ENCODE measurements at places on chromosomes 13 and 19. TPM values are rescaled to one million over a fixed set of nuclear protein-coding genes. Genes with fewer than 3 reads are reported as not detected.

Gene EXOC3L2
- not detected for polyA plus RNA-seq

- no peak for DNase-seq
These were observed 39.1 kb upstream of the TFDP1 start for GRCh38 chr13:113545455-113545930.

GRCh38 chr13:82993417-82993816 lies 888.9 kb downstream of the SLITRK1 start:
- DNase-seq: no peak

DNA sequence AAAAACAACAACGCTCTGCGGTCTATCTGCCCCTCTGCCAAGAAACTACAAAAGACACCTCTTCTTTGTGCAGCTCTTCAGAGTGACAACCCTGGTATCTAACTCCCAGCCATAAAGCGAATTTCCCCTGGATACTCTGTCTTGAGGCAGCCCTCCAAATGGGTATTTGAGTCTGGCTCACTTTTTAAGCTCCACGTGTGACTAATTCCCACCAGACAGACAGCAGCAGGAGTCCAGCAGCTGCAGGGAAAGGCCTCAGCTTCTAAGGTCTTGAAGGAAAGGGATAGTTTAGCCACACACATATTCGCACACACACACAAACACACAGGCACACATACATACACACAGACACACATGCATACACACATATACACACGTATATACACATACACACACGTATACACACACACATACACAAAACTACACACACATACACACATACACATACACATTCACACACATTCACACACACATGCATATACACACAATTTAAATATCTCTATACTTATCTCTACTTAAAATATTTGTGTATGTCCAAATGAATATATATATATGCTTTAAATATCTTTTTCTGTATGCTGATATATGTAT lies 188.8 kb downstream of the TSHZ3 start:
- DNase-seq: no peak

DNA sequence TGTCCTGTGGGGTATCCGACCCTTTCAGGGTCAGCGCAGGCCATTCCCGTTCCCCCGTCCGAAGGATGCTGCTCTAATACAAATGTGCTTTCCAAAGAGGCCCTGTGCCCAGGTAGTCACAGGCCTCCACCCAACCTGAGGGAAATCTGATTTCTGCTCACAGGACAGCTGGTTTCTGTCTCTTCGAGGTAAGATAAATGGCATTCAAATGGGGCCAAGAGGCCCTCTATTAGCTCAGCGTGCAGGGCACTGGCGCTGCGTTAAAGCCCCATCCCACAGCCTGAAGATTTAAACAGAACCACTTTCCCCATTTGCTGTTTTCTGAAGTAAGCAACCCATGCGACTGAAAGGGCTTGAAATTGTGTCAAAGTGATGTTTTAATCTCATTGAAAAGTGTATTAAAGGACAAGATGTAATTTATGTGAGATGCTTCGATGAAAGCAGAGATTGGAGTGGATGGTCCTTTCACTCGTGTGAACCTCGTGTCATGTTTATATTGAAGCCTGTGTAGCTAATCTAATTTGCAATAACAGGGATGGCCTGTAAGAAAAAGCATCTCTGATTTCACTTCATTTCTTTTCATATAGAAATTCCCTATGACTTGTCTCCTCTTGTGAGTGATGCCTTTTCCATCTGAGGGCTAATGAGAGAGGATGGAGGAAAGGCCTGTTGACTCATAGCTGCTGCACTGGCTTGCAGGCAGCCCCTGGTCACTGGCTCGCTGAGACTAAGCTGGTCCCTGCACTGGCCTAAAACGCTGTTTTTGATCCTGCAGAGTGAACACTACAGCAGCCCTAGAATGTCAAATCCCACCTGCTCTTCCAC lies 7.3 kb upstream of the SOX1 start:
- DNase-seq: no peak

DNA sequence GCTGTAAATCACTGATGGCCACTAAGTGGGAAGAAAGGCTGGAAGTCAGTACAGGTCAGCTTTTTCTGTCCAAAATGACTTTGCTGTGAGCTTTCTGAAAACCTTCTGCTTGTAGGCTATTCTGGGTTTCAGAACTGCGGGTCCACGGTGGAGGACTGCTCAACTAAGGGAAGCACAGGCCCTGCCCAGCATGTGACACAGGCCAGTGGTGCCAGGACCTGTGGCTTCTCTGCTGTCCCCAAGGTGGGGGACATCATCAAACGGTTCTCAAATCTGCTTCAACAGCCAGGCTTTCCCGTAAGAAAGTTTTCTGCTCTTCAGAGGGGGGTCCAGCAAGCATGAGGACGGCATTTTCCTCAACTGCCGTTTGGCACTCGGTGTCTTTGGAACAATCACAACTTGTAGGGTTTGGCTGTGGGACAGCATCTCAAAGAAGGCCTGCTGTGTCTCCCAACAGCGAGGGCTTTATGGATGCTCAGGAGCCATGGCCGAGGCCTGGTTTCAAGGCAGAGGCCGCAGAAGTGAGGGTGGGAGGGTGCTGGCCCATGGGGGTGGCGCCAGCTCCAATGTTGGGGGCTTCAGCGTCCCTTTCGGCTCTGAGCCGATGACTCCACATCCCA lies 3.8 kb downstream of the SGTA start:
- DNase-seq: no peak
